ENCODE measurements at places on chromosomes 13 and 19.

DNA sequence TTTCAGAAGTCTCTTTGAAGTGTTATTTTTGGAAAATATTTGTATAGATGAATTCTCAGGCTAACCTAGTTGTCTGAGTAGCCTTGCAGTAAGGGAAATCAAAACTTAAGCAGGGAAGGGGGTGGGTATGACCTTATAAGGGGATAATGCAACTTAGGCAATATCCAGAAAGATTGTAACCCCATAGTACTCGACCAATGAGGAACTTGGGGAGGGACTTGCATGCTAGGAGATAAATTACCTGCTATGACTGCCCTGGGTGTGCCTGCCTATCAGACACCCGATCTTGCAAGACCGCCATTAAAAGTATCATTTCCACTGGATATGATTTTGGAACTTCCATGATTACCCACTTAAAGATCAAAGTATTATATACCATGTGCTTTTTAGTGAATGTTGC lies 23.0 kb upstream of the RFXAP start:
- DNase-seq = no peak

- no peak for DNase-seq
Observed at GRCh38 chr13:43983373-43983772, 103.7 kb downstream of the LACC1 start.

GRCh38 chr13:98280176-98280510 lies 103.1 kb upstream of the RNF113B start:
- DNase-seq = no peak

DNA sequence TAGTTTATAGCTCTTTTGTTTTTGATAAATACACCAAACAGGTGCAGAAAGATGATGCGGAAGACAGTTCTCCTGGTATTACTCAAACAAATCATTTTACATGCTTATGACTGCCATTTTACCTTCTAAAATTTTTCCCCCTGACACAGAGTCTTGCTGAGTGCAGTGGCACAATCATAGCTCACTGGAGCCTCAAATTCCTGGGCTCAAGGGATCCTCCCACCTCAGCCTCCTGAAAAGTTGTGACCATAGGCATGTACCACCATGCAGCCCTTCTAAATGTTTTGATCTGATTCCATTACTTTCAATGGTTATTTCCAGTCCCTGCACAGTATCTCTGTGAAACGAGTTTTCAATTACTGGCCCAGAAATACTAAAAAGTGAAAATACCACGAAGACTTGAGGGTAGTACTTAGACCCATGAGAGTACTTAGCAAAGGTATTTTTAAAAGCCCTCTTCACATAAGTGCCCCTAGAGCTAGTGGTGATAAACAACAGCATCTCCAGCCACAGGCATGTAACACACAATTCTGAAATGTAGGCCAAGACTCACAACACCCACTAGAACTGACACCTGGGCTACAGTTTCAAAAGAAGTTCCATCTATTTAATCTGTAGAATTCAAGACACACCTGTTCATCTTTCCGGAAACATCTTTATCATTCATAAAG lies 11.3 kb downstream of the HSPH1 start:
- no peak for DNase-seq

GRCh38 chr13:106234636-106235035 lies 300.8 kb downstream of the EFNB2 start:
- DNase-seq = no peak

- DNase-seq = no peak
Observed at GRCh38 chr19:51676566-51677083, 16.5 kb upstream of the SPACA6 start.

- peak; percentile 94 for DNase-seq
Observed at GRCh38 chr13:102286326-102286725, 115.5 kb downstream of the FGF14 start.

- DNase-seq = no peak
Observed at GRCh38 chr13:46561691-46562090, 8.7 kb downstream of the LRCH1 start.

DNA sequence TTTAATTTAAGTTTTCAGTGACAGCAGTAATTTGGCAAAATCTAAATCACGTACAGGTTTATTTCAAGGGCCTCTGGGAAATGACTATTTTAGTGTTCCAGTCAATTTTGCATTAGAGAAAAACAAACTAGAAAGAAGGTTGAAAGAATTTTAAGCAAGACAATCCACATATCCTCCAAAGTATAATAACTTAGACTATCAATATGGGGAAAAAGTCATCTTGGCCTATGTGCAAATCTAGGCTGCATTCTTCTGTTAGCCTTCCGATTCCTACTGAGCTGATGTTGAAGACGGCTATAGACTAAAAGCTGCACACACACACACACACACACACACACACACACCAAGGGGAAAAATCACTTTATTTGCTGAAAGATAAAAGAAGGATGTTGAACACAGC lies 81.3 kb downstream of the SLITRK6 start:
- no peak for DNase-seq

DNA sequence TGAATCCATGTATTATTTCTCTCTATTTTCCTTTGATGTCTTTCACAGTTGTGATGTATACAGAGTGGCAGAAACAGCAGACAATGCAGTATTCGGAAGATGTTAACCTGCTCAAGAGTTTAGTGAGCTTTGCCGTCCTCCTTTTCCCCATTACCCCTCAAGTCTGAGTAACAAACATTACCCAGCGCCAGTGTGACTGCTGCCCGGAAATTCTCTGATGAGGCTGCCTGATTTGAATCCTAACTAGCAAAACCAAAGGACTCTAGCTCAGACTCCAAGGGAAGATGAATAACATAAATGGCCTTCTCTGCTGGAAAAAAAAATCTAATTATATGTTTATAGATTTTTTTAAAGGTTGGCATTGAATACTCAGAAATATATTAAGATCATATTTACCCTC lies 247.3 kb upstream of the SOX21 start:
- no peak for DNase-seq

- no peak for DNase-seq
Observed at GRCh38 chr19:941292-942132, 15.7 kb downstream of the ARID3A start.

DNA sequence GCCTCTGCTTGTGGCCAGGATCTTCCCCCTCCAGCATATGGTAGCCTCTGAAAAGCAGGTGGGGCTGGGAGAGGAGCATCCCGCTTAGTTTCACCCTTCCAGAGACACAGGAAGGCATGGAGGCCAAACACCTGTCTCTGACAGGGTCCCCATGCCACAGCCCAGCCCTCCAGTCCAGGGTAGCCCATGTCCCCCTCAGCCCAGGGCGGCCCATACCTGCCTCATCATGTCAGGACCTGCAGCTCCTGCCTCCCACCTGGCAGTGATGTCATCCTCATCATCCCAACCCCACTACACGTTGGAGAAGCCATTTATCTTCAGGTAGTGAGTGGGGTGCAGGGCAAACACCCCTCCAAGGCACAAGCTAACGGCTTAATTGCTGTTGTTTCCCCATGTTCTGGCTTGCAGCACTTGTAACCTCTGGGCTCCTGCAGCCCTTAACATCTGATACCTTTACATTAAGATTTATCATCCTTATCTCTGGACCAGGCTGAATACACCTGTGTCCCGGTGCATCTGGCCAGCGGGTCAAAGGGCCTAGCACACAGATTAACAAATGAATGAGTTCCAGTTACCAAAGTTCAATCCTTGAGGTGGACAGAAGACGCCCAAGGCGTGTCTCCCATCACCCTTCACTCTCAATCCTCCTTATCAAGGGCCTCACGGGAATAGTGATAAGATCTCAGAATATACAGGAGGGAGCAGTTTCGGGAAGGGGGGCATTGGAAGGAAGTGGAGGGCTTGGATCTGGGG lies 22.2 kb downstream of the ZNF175 start:
- no peak for DNase-seq

DNA sequence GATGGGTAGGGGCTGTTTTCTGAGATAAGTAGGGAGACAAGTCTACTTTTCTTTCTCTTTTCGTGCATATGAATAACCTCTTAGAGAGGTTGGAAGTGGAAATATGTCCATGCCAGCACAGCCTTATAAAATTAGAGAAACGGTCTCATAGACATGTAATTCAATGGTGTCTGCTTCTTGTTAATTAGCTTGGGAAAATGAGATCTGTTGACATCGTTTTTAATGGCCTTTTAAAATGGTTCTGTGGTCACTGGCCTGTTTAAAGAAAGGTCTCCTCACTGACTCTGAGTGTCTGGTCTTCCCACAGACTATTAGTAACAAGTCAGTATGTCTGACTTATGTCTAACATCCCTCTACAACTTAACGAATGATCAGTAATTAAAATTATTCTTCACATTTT lies 487.1 kb downstream of the SLITRK6 start:
- no peak for DNase-seq

- DNase-seq = no peak
Observed at GRCh38 chr13:29498426-29499040, 97.0 kb downstream of the SLC7A1 start.

DNA sequence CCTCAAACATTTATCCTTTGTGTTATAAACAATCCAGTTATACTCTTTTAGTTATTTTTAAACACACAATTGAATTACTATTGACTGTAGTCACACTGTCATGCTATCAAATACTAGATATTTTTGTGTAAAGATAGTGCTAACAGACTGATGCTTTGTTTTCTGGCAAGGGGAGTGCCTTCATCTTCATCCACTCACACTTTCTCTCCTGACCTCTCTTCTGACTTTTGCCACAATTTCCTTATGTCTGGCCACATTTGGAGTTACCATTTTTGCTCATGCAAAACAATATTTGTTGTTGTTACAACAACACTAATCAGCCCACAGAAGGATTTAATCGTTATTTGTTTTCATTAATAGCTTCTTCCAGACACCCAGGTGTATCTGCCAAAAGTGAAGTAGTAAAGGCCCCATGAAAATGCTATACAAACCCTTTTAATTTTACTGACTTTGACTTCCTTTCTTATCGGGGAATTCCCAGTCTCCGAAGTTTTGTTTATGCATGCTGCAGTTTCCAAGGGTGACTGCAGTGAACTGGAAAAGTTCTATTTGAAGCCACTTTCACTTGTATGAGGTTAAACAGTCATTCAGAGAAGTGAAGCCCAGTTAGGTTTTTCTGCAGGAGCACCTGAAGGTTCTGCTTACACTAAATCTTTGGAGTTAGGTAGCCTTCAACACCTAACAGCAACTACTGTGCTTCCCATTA lies 66.1 kb upstream of the FRY start:
- DNase-seq = peak; percentile 56

- DNase-seq = no peak
Observed at GRCh38 chr19:45142726-45143110, 18.1 kb downstream of the NKPD1 start.

DNA sequence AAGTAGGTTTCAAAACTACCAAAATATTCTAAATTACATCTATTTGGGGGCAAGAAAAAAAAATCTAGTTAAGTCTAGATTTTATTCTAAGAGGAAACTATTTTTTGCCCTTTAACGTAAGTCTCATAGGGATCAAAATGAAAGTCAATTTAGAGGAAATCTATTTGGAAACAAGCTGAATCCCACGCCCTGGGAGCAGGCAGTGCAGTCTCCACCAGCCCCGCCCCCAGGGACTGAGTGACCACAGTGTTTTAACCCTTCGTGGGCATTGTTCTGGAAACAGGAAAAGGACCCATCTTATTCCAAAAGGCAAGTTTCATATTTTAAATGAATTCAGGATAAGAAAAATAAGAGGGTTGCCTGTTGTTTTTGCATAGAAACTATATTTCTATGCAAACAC lies 209.7 kb downstream of the SPRY2 start:
- DNase-seq = no peak

DNA sequence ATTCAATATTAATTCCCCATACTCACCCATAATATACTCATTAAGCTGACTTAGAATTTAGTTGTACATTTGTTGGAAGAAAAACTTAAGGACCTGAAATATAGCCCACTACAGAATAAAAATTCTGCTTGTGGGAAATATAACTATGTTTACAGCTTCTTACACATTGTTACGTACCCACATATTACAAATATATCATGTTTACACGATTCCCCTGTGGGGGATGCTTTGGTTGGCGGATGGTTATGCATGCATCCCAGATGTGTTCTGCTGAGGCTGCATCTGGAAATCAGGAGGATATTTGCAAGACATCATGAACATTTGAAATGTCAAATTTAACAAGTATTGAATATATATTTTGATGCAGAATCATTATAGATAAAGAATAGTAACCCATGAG lies 79.5 kb upstream of the KL start:
- DNase-seq = no peak

All from non-pigmented ciliary epithelial cell (primary cell).